GDM1 (cell line): ENCODE measurements at places on chromosomes 6 and 20.

DNA sequence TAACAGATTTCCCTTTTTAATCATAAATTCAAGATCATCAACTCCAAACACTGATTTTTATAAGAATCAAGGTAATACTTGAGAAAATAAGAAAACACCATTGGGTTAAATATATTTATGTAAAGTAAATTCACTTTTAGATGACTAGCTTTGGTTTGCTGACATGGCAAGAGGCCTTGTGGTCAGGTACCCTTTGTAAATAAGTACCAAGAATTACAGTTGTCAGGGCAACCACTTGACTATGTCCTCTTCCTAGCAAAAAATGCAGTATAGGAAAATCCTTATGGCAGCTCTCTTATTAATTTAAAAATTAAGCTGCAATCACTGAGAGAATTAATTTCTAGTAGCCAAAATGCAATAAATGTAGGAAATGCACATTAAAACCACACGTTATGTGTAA lies 153.8 kb downstream of the INSM1 start:
- DNase-seq = no peak

DNA sequence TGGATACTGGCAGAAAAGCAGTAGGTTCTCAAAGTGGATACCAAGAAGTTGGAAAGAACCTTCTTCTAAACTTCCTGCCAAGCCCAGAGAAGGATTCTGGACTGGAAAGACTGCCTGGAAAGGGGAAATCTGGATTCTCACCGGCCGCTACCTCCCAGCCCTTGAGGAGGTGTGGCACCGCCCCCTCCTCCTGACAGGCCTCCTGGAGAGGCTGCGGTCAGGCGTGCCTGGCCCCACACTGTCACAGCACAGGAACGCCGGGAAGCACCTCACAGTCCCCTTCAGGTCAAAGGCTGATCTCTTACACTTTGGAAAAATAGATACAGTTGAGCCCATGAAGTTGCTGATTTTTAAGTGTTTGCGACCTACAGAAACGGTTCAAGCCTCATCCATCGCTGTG lies 16.3 kb upstream of the PDE10A start:
- no peak for DNase-seq

DNA sequence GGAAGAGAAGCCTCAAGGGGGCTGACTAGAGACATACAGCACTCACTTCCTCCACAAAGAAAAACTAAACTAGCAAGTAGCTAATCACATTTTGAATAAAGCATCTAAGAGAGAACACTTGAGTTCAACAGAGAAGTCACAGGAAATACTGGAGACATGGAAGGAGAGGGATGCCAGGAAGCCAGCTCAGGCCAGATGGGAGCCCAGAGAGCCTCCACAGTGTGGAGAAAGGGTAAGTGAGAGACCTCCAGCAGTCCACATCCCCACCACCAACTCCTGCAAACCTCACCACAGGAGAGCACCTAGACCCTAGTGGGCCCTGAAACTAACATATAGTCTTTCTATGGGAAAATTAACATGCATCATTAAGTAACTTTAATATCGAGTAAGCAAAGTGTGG lies 79.2 kb downstream of the EPM2A start:
- no peak for DNase-seq

- no peak for DNase-seq
Measured at GRCh38 chr6:39941138-39941537, 6.9 kb upstream of the MOCS1 start.

GRCh38 chr6:98875375-98875774 lies 41.0 kb downstream of the POU3F2 start:
- no peak for DNase-seq

GRCh38 chr6:1407499-1407990 lies 18.2 kb downstream of the FOXF2 start:
- DNase-seq = no peak

DNA sequence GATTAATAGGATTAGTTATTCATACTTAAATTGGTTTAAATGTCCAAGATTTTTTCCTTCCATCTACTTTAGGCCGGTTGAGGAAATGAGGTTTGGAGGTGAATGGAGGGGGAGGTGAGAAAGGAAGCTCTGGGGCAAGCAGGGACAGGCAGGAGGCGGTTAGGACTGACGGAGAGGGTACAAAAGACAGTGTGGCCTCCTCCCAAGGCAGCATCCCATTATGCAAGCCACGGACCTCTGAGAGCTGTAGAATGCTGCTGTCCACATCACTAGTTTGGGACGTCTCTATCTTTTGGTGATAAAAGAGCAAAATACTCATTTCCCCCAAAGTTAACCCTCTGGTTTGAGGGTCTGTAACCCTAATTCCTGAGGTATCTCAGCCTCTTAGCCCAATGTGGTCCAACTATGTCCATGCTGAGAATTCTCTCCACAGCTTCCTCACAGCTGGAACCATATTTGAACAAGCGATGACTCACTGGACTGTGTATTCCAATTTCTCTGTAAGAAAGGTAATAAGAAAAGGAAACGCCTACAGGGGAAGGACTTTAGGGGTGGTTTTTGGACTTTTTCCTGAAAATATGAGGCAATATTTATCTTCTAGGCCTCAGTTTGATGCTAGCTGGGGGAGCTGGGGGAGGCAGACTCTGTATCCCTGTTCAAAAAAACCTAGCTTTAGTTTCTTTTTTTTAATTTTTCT lies 172.2 kb downstream of the TFAP2B start:
- DNase-seq = no peak

DNA sequence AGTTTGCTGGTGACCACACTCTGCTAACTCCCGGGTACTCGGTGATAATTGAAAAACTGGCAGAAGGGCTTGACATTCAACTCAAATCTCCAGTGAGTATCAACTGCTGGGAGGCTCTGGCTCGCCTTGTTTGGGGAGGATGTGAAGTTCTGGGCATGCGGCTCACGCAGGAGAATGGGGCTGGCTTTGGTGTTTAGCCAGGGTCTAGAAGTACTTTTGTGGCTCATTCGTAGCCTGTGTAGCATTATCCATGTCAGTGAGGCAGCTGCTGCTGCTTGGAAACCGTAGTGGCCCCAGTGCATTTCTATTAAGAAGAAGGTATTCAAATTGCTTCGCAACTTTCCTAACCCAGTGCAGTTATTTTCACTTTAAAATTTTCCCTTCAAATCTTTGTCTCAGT lies 52.2 kb downstream of the KDM1B start:
- no peak for DNase-seq

- DNase-seq = no peak
Measured at GRCh38 chr20:1951436-1952115, 42.3 kb downstream of the PDYN start.

GRCh38 chr20:62413896-62414481 lies 6.9 kb upstream of the CABLES2 start:
- DNase-seq = no peak

DNA sequence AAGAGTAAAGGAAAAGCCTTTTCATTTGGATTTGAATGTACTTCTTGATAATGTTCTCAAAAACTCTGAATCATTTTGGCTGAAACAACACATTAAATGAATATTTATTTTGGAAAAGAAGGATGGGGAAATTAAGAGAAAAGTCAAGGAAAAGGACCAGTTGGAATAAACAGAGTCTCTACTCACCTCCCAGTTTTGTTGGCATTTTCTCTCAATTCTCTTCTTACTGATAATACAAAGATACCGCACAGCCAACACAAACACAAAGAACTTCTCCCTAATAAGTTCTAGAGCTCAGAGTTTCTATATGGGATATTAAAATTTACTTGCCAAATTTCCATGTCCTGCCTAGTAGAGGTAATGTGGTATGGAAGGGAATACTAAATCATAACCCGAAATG lies 13.1 kb downstream of the EPM2A start:
- DNase-seq = no peak

DNA sequence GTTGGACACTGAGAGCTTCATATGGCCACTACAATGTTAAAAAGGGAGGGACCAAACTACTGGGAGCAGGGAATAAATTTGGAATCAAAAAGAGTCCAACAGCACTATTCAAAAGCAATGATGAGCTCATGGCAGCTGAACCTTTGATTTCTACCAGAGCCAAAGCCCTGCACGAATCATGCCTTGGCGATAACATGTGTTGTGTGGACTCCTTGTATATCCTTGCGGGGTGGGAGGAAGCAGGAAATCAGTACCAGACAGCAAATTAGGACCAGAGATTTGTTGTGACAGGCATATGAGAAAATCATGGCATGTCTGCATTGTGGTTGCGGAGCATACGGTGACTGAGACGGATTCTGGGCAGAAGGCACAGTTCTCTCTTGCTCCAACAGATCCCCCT lies 85.6 kb upstream of the EMILIN3 start:
- no peak for DNase-seq

DNA sequence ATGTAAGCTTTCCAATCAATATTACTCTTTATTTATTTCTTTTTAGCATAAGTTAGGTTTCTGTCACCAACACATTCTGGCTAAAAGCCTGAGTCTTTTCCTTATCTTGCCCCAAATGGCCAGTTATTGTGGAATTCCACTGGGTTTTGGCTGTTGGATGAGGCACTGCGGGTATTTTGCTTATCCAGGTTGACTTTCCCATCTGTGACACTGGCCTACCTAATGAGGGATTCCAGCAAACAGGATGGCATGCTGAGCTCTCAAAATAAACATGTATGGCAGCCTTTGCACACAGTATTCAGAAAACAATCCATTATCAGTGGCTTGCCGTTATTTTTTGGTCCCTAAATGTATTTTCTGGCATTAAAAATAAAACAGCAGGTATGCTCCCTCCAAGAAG lies 6.5 kb upstream of the RALGAPB start:
- DNase-seq = no peak
